ENCODE measurements at places on chromosomes 7 and 10. TPM values are rescaled to one million over a fixed set of nuclear protein-coding genes. Genes with fewer than 3 reads are reported as not detected.

Gene SPDYE17
- not detected for total RNA-seq

Gene FAM25C
- total RNA-seq = not detected

Gene FGFBP3
- 1.2 TPM for total RNA-seq

- DNase-seq = no peak
Observed at GRCh38 chr7:131424219-131424822, 96.6 kb downstream of the MKLN1 start.

- peak; percentile 83 for DNase-seq
Observed at GRCh38 chr7:6158424-6159096, 113.9 kb downstream of the CYTH3 start.

- DNase-seq = no peak
Observed at GRCh38 chr7:45224832-45225231, 67.2 kb downstream of the RAMP3 start.

GRCh38 chr7:16652240-16652583, 6.2 kb downstream of the BZW2 start:
- no peak for DNase-seq

DNA sequence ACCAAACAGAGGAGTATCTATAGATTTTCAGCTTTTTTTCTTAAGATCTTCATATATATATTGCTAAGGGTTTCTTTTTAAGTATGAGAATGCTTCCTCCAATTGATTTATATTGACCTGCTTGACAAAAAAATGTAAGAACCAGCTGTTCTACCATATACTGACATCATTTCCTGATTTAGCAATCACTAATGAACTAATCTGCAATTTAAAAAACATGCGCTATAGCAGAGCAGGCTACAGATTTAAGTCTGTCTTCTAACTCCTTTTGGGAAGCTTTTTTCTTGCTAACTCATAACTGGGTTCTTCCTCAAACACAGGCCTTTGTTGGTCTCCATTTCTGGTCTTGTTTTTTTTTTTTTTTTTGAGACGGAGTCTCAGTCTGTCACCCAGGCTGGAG, 33.2 kb downstream of the ABCC2 start:
- DNase-seq = no peak

GRCh38 chr10:26486990-26487850, 49.1 kb downstream of the APBB1IP start:
- peak; percentile 62 for DNase-seq
